ENCODE measurements at places on chromosomes 5 and 9.

DNA sequence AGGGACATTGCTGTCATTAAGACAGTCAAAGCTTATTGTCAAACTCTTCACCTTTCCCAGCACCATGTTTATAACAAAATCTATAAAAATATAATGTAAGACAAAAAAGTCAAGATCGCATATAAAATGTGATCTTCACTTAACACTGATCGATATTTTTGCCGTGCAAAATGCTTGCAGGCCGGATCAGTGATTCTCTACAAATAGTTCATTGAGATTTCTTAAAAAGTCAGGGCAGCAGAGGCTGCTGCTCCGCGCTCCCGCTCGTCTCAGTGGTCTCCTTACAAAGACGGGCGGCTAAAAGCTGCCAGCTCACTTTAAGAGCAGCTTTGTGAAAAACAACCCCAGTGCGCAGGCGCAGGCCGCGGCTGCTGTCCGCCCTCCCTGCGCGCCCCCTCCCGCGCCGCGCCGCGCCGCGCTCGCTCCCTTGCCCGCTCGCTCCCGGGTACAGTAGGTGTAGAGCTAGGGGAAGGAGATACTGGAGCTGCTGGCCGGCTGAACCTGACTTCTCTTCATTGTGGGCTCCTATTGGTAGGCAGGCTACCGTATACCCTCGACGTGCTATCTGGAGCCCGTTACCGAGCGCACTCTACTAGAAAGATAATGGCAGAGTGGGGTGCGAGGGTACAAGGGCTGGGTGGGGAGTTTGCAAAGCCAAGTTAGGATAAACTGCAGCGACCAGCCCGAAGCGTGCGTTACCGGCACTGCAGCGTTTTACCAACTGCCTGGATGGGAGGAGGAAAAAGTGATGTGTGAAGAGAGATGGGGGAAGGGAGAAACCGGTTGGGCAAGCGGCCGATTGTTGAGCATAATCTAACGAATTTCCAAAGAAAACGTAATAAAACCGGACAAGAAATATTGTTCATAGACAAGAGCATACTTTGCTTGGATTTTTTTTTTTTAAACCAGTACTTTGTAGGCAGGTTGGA, at the start of gene ARRDC3:
TSS of gene ARRDC3 (minus strand) at position 291 of the 929 bp plus-strand sequence. CDS start at position 66, 225 bp downstream.
- peak; percentile 96 for DNase-seq

DNA sequence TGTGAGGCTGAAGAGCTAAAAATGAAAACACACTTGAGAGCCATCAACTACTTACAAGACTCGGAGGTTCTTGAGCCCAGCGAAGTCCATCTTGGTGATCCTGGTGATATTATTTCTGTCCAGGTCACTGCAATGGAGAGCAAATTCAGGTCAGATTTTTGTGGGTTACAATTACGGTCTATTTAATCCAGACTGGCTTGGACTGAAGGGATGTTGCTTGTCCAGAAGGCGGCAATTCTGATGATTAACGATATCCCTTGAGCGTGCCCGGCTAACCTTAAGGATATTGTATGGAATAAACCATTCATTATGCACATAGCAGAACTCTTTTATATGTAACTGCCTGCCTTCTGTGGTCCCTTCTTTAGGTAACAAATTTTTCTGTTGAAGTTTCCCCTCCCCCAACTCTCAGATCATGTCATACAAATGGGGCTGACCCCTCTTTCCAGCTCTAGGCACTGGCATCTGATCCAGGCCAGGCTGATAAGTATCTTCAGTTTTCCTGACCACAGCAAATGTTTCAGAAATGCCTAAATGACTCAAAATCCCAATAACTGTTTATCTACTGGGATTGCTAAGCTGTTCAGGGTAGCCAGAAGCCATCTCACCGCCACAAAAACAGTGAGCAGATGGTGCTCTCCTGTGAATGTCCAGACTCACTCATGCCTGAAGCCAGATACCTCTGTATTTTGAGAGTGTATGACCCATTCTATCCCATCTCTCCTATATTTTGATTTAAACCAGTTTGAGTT, 49.4 kb downstream of the SLIT3 start:
- no peak for DNase-seq

- DNase-seq, result no peak
Measured at GRCh38 chr9:124569942-124570341, 62.7 kb upstream of the NR5A1 start.

DNA sequence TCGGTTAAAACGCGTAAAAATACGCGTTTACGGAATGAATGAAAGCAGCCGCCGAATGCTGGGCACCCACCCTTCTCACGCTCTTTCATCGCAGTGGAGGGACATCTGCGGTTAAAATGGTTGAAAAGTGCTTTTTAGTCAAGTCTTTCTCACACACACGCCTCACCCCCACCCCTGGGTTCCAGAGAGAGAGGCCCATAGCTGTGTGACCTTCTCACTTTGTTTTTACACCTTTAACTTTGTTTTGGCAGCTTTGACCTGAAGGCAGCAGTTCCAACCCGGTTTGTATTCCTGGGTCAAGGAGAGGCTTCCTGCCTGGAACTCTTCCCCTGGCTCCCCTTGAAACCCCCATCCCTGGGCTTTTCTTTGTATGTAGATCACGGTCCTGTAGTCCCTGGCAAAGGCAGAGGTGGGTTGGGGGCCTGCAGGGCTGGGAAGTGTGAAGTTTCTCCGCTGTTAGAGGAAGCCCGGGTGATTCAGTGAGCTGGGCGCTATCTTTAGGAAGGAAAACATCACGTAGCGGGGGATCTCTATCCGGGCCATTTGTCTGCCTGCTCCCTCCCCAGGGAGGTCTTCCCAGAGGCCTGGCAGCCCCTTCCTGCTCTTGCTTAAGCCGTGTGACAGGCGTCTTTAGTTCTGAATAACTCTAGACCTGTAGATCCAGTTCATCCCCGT, 29.6 kb downstream of the SPRY4 start:
- DNase-seq, result no peak

- DNase-seq, result no peak
Measured at GRCh38 chr5:144778561-144778960, 607.9 kb downstream of the KCTD16 start.

DNA sequence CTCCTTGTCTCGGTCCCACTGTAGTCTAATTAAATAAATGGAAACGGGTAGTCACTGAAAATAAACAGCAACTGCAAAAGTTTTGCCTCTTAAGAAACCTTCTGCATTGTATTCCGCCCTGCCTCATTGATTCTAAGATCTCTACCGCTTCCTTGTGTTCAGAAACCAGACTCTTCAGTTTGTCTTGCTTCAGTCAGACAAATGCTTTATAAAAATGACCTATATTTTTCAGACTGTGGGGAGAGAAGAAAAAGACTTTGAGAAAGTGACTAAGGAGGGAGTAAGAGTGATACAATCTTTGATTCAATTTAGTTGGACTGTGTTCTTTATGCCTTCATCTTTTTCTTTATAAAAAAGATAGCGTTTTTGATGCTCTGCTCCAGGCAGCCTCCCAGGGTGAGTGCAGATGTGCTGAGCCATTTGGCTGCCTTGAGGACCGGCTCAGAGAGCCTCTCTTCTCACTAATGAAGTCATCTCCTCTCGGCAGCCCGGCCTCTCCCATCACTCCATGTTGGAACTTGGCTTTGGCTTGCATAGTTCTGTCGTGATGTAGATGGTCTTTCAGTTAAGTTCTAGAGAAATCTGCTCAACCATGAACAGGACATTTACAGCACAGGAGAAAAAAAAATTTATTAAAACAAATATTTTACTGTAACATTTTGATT, 4.0 kb upstream of the VCAN start:
- DNase-seq, result no peak

DNA sequence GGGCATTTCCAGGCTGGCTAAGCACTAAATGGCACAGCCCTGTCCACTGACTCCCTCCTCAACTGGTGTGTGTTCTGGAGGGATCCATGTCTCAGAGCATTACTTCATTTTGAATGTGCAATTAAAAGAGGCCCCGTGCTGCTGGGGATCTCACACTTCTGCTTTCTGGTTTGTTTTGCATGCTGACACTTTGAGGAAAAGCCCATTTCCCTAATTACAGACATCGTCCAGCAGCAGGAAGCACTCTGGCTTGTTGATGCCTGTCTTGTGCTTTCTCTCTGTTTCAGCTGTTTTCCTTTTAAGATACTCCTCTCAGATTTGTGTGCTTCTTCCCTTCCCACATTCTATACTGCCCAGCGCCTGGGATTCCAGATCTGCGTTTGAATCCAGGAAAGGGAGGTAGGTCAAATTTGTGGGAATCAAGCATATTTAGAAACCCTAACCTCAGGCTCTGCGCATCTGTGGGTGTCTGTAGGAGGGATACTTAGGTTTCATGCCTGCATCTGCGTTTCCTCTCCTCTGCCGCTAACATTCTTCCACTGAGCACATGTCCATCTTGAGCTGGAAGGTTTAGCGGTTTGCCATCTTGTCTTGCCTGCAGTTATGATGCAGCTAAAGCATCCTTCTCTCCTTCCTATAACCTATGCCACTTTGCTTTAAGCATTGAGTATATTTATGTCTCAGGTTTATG, 25.7 kb downstream of the SYK start:
- DNase-seq, result no peak

DNA sequence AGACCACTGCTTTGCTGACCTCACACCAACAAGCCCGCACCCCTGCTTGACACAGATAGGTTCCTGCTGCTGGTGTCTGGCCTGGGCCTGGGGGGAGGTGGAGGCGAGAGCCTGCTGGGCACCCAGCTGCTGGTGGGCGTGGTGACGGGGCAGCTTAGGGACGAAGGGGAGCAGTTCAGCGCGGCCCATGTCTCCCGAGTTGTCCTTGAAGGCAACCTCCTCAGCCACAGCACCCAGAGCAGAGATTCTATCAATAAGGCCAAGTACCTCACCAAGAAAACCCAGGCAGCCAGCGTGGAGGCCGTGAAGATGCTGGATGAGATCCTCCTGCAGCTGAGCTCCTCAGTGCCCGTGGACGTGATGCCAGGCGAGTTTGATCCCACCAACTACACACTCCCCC, 313.3 kb downstream of the NR2F1-AS1 start:
- no peak for DNase-seq

DNA sequence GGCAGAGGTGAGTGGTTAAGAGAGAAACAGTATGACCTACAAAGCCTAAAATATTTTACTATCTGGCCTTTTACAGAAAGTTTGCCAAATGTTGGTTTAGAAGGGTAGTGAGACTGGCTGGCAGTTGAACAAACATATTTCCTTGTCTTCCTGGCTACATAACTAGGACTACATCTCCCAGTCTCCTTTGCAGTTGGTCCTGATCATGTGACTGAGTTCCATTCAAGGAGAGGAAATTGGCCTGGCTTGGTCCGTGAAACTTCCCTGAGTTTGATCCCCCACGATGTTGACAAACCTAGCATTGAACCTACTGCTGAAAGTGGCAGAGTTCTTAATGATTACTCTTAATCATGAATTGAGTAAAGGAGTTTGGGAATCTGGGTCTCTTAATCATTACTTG, 280.8 kb downstream of the SLIT3 start:
- DNase-seq, result no peak

- DNase-seq, result no peak
Measured at GRCh38 chr5:90803876-90804275, 245.3 kb downstream of the ADGRV1 start.

GRCh38 chr5:135743705-135744411, 90.6 kb upstream of the SLC25A48 start:
- no peak for DNase-seq

DNA sequence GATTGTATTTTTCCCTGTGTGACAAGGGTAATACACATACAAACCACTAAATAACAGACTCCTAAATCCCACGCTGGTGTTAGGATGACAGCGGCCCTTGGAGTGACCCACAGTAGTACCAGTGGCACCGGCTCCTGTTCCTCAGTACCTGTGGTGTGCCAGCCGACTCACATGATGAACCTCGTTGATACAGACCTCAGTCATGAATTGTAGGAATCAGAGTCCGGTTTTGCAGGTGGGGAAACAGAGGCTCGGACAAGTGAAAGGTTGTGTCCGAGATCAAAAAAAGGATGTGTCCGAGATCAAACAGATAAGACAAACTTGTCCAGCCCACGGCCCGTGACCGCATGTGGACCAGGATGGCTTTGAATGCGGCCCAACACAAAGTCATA, 78.0 kb downstream of the AMBP start:
- no peak for DNase-seq

DNA sequence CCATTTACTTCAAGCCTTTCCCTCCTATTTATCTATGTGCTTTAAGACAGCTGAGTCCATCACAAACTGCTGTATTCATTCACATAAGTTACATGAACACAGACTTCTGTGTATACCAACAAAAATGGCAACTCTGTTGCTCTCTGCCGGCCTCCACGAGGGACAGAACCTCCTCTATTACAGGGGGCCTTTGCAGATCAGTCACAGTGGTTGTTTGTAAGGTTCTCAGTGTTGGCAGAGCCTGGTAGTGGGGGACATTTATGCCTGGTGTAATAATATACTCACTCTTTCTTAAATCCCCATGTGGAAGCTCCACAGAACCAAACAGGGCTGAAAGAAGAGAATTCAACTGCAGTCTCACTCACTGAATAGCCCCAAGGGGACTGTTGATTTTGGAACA, 76.5 kb downstream of the SLC1A1 start:
- no peak for DNase-seq

DNA sequence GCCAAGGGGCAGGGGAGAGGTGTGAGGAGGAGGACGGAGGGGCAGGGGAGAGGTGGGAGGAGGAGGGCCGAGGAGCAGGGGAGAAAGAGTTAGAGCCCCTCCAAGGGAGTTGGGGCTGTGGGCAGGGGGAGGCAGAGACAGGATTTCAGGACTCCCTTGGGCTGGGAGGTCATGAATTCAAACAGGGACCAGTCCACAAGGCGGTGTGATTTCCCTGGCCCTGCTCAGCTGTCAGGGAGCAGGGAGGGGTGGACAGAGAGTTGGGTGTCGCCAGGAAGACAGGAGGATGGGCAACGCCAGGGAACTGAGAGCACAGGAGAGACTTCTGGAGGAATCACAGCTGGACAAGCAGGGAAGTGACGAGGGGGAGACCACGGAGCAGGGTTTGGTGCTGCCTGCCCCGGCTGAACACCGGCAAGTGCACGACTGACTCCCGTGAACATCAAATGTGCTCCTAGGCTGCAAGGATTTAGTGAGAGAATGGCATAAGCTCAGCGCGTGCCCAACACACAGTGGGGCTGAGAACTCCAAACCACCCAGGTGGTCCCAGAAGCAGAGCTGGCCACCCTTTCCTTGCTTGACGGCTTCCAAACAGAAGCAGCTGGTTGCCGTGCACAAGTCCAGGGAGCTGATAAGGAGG, 17.8 kb upstream of the OLFM1 start:
- DNase-seq, result no peak

DNA sequence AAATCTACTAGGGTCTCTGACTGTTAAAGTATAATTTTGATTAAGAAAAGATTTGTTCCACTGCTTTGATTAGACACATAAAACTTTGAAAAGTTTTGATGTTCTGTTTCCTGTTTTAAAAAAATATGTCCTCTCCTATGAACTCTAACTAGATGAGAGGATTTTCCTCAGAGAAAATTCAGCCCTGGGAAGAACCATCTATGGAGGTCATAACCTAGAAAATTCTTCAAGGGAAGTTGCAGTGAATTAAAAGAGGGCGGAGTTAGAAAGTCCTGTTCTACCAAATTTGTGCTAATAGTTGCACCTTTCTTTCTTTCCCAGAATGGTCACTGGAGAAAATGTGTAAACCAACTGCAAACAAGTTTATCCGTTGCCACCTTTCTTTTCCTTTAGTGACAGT, 27.7 kb downstream of the PIK3R1 start:
- DNase-seq, result no peak

Measured in naive thymus-derived CD8-positive, alpha-beta T cell (primary cell).